Stimulated activated CD8-positive, alpha-beta memory T cell treated with anti-CD3 and anti-CD28 coated beads, Interleukin-7, amount 100 ng/mL, for 1 hour (primary cell): ENCODE measurements at places on chromosomes 3 and 15.

- no peak for DNase-seq
Observed at GRCh38 chr3:43041517-43041916, 62.4 kb downstream of the GASK1A start.

DNA sequence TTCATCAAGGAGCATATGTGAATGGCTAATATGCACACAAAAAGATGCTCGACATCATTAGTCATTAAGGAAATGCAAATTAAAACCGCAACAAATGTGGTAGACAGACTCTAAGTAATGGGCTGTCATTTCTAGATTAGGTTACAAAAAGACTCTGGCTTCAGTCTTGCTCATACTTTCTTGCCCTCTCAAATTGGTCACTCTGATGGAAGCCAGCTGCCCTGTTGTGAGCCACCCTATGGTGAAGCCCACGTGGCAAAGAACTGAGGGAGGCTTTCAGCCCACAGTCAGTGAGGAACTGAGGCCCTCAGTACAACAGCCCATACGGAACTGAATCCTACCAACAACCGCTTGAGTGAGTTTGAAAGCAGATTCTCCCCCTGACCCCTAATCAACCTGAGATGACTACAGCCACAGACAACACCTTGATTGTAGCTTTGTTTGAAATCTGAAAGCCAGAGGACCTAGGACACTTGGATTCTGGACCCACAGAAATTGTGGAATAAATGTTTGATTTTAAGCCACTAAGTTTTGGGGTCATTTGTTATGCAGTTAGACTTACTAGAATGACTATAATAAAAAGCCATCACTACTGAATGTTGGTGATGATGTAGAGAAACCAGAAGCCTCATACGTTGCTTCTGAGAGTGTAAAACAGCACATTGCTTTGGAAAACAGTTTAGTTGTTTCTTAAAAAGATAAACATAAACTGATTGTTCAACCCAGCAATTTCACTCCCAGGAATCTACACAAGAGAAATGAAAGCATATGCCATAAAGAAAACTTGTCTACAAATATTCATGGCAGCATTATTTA lies 45.7 kb downstream of the EHHADH start:
- DNase-seq, result no peak

DNA sequence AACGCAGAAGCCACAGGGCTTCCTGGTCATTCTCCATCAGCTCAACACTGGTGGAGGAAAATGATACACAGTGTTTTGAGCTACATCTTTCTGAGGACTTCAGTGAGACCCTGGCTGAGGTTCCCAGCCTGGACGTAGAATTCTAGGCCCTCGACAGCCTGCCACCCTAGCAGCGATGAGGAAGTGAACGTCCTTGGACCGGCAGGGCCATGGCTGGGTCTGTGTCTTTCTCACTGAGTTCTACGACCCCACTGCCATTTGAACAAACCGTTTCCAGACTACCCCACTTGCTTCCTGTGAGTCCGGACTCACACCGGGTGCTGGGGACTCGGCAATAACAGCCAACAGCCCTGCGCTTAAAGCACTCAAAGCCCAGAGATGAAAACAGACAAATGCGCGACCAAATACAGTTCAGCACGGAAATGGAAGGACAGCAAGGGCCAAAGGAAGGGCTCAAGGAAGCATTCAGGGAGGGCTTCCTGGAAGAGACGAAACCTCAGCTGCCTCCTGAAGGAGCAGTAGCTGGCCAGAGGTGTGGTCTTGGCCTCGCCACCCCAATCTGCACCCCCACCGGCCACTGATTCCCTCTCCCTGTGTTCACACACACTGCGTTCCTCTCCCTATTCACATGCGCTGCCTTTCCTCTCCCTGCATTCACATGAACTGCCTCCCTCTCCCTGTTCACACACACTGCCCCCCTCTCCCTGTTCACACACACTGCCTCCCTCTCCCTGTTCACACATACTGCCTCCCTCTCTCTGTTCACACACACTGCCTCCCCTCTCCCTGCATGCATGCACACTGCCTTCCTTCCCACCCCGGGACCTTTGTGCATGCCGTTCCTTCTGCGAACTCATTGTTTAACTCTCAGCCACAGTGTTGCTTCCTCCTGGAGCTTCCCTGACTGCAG lies 136.3 kb upstream of the PRR20G start:
- DNase-seq, result no peak

DNA sequence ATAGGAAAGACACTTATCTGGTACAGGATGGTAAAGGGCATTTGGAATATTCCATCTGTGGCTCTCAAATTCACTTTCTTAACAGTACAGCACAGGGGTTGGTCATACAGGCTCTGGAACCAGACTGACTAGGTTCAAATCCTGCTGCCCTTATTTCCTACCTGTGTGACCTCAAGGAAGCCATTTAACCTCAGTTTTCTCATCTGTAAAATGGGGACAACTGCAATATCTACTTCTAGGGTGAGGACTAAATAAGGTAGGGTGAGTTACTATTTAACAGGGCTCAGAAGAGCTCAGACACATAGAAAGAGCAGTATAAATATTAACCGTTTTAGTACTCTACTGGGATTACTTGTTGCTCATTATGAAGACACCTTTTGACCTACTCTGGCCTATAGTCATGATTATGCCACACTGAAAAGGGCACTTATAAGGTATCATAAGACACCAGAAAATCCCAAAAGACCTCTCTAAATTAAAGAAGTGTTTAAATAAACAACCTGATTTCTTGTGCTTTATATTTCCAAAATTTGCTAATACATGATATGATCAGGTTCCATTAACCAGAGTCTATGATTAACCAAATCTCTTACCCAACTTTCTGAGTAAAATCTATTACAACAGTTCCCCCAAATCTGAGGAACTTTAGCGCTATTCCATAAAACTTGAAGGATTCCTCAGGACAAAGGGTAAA lies 6.5 kb downstream of the RFTN1 start:
- DNase-seq, result no peak

GRCh38 chr3:123489400-123490004 lies 40.6 kb upstream of the ADCY5 start:
- DNase-seq, result no peak

DNA sequence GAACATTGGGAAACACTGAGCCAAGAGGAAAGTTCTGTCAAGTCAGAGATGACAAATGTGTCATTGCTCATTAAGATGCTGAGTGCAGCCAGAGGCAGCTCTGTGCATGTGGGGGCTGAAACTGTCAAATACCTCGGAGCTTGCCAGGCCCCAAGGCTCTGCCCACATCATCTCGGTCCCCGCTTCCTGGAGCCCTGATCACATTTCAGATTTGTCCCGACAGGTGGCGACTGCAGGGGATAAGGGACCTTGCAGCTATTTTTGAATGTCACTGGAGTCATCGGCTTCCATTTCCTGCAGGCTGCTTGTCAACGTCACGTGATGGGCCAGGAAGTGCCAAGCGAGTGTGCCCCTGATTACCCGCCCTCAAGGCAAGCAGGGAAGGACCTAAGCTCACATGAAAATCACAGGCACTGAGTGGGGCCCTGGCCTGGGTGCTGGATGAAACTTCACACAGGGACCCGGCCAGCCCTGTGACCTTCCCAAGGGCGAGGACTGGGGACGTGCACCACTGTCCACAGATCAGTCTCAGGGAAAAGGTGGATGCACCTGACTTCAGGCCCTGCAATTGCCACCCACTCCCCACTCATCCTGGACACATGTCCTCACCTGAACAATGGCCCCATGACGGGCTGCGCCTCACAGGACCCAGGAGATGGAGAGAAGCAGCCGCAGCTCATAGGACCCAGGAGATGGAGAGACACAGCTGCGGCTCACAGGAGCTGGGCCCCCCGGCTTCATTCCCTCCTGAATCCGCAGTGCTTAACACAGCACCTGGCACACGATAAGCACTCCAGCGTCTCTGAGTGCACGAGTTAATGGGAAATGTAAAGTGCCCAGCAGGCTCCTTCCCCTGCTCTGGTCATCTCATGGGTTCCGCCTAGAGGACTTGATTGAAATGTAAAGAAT lies 73.4 kb downstream of the NUP210 start:
- DNase-seq, result peak; percentile 45

- no peak for DNase-seq
Observed at GRCh38 chr15:27958911-27959578, 140.1 kb downstream of the OCA2 start.

GRCh38 chr3:63470745-63471144 lies 181.7 kb upstream of the SNTN start:
- DNase-seq, result no peak

DNA sequence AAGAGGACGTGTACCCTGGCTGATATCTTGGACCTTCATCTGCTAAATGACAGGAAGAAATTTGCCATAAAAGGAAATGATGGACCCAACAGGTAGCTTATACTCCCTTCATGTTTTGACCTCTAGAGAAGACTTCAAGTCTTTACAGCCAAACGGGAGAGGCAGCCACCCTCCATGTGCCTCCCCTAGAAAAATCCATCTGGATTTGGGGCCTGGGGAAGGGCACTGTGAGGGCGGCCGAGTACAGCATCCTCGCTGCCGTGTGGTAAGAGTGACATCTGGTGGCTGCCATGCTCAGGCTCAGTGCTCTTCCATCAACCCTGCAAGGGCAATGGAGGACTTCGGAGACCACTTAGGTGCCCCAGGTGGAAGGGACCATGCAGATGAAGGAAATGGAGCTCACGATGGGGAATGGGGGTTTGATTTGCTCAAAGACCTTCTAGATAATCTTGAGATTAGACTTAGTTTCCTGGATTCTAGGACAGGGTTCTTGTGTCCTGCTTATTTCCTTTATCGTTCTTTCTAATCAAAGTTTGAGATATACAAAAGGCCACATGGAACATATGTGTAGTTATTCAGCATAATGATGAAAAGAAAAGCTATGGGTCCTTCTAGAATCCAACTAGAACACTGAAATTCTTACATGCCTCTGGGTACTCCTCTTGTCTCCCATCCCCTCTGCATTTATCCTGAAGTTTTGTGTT lies 44.4 kb downstream of the AQP9 start:
- no peak for DNase-seq

- DNase-seq, result no peak
Observed at GRCh38 chr15:52652286-52652685, 26.9 kb downstream of the ATOSA start.
